ENCODE measurements at places on chromosomes 12 and 14. TPM values are rescaled to one million over a fixed set of nuclear protein-coding genes. Genes with fewer than 3 reads are reported as not detected.

- DNase-seq = no peak
Measured at GRCh38 chr12:121133838-121134237, 1.2 kb downstream of the P2RX7 start.

- DNase-seq = peak; percentile 72
Measured at GRCh38 chr14:54567639-54568561, 972 bp downstream of the SAMD4A start.

- DNase-seq = no peak
Measured at GRCh38 chr14:80172375-80173051, 38.8 kb downstream of the DIO2 start.

GRCh38 chr14:32254952-32255679, 52.0 kb upstream of the RNU6-8 start:
- peak; percentile 75 for DNase-seq

- DNase-seq = no peak
Measured at GRCh38 chr12:13764748-13765147, 216.7 kb downstream of the GRIN2B start.

MMP17 gene
- 1.0 TPM for total RNA-seq

DNA sequence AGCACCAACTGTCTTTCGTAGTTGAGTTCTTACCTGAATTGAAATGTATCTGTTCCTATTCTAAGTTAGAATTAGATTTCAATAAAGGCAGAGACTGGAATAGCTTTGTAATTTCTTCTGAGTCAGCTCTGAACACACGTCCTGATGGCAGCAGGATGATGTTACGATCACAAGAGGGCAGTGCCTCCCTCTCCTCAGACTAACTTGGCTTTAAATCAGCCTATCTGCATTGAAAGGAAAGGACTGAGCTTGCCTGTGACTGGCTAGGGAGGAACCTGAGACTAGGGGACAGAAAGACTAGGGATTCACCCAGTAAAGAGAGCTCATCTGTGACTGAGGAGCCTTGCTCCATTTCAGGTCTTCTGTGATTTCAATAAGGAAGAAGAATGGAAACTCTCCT, 323.7 kb upstream of the OR4E1 start:
- no peak for DNase-seq

DENR gene
- total RNA-seq = 30.2 TPM

DNA sequence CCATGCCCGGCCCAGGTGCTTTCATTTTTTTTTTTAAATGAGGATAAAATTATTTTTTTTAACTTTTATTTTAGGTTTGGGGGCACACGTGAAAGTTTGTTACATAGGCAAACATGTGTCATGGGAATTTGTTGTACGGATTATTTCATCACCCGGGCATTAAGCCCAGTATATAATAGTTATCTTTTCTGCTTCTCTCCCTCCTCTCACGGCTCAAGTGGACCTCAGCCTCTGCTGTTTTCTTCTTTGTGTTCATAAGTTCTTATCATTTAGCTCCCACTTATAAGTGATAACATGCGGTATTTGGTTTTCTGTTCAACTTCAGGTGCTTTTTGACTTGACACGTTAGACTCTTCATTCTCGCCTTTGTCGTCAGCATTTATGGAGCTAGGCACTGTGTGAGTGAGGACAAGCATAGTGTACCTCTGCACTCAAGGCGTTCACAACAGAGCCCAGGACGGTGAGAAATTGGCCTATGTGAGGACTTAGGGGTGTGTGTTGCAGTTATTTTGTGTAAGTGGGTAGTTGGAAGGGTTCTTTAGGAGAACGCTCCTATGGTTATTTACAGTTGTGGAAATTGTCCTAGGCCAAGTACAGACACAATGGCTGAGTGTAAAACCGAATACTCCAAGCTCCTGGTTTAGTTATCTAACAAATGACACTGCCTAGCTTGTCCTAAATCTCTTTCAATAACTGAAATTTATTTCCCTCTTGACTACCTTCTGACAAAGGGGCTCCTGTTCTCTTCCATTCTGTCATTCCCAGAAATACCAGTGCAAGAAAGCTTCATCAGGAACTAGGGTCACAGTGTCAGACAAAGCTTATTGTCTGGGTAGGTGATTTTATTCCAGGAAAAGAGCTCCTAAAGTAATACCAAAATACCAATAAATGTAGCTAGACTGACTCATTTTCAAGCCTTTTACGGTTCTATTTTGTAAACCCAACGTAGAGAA, 200.5 kb upstream of the PRICKLE1 start:
- no peak for DNase-seq

DNA sequence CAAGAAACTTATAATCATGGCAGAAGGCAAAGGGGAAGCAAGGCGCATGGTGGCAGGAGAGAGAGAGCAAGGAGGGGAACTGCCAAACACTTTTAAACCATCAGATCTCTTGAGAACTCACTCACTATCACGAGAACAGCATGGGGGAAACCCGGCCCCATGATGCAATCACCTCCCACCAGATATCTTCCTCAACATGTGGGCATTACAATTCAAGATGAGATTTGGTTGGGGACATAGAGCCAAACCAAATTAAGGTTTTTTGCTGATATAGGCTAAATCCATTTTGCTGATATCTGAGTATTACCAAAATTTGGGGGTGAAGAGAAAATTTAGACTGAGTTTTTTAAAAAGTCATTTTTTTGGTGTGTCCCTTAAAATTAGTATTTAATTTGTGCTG, 54.9 kb upstream of the TMX1 start:
- no peak for DNase-seq

DNA sequence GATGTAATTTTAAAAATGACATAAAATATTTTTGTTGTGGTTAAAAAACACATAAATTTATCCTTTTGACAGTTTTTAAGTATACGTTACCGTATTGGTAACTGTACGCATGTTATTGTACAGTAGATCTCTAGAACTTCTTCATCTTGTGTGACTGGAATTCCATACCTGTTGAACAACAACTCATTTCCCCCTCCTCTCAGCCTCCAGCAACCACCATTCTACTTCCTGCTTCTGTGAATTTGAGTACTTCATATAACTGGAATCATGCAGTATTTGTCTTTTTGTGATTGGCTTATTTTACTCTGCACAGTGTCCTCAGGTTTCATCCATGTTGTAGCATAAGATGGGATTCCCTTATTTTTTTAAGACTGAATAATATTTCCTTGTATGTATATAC, 113.6 kb upstream of the ATF1 start:
- DNase-seq = no peak

DNA sequence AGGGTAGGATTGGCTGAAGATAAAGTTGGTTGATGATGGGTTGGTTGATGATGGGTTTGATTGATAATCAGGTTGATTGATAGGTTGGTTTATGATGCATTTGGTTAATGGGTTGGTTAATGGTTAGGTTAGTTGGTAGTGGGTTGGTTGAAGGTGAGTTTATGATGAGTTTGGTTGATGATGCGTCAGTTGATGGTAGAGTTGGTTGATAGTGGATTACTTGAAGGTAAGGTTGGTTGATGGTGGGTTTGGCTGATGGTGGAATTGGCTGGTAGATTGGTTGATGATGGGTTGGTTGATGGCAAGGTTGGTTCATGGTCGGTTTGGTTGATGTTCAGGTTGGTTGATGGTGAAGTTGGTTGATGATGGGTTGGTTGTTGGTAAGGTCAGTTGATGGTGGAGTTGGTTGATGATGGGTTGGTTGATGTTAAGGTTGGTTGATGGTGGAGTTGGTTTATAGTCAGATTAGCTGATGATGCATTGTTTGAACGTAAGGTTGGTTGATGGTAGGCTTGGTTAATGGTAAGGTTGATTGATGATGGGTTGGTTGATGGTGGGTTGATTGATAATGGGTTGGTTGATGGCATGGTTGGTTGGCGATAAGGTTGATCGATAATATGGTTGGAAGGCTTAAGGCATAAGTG, 146.4 kb downstream of the ADGRD1 start:
- DNase-seq = no peak

LRP6 gene
- 17.4 TPM for total RNA-seq

GYS2 gene
- total RNA-seq = not detected

FGF6 gene
- total RNA-seq = 4.1 TPM

BTBD7 gene
- total RNA-seq = 23.7 TPM

DNA sequence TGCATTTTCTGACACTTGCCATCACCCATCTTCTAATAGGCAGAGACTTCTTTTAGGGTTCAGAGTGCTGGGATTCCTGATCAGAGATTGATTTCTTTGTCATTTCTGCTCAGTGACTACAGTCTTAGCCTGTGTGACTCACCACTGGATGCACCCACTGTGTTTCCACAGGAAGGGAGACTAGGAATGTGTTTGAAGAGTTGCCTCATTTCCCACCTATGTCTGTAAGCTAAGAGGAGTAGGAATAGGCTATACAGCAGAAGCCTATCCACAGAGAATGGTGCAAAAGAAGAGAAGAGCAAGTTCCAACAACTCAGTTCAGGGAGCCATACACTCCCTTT, 60.2 kb upstream of the ACTN1 start:
- no peak for DNase-seq

BDKRB1 gene
- total RNA-seq = 0.75 TPM

- no peak for DNase-seq
Measured at GRCh38 chr12:46084666-46085631, 94.6 kb upstream of the SCAF11 start.

DNA sequence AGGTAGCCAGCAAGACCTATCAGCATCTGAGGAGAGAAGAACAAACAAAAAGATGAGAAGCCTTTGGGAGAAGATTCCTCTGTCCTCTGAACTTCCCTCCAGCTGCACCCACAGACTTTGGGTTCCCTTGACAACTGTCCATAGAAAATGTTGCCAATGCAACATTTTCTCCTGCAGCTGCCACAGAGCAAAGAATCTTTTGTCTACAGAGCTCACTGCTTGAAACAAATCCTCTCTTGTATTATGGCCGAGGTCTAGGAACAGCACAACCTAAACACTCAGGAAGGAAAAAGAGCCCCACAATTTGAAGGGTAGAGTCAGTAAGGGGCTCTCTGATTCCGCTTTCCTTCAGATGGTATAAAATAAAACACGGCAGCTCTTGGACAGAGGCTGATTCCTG, 14.3 kb downstream of the POMT2 start:
- DNase-seq = no peak

TMEM63C gene
- total RNA-seq = 0.58 TPM

CKAP4 gene
- 14.2 TPM for total RNA-seq

PLEKHD1 gene
- 0.69 TPM for total RNA-seq

GRCh38 chr12:26786865-26787514, 46.0 kb downstream of the ITPR2 start:
- no peak for DNase-seq

DNA sequence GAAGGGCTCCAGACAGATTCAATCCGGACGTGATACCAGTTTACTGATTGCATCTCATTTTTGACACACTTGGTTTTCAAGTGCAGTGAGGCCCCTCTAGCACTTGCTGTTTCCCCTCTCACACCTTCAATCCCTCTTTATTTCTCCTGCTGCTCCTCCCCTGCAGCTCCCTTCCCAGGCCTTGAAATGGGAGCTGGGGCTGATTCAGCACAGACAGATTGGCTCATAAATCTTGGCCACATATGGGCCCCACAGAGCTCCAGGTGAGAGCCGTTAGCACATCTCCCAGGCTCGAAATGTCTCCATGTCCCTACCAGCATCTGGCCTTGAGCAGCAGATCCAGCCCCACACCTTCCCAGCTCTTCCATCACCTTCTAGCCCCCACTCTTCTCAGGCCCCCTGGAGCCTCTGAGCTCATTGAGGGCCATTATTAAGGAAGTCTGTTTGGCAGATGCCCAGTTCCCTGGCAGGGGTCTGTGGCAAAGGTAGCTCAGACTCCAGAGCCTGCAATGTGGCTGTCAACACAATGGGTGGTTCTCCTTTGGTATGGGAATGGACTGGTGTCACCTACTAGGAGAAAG, 220.3 kb upstream of the FKBP4 start:
- DNase-seq = no peak

ING4 gene
- 17.7 TPM for total RNA-seq

- DNase-seq = no peak
Measured at GRCh38 chr12:75756111-75756510, 244.7 kb upstream of the KRR1 start.

DNA sequence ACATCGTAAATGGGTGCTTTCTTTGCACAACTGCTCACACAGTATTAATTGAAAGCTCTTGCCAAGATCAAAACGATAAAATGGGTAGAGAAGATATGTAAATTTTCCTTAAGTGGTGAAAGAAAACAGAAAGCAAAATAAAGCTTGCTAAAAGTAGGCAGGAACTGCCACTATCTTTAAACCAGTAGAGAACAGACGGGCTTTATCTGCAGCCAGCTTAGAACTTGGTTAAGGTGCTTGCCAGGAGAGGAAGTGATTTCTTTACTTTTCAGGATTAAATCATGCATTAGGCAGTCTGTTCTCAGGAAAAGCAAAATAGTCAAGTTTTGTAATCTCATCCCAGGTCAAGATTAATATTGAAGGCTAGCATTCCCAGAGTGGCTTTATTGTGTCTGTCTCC, 56.9 kb upstream of the CCDC175 start:
- DNase-seq = no peak

LRFN5 gene
- total RNA-seq = 1.0 TPM

DNA sequence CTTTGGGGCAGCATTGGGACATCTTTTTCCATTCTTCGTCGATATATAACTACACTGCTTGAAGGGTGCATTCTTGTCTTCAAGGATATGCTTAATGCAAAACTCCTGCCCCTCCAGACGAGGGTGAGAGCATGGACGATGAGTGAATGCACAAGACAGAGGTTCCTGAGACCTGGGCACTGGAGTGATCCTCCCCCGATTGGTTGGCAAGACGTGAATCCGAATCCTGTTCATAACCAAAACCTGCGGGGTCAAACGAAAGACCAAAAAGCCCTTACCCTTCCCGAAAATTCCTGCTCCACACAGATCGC, 684 bp downstream of the KANSL2 start:
- DNase-seq = no peak
